Central memory CD4-positive, alpha-beta T cell (primary cell): ENCODE measurements at places on chromosomes 7 and 10.

DNA sequence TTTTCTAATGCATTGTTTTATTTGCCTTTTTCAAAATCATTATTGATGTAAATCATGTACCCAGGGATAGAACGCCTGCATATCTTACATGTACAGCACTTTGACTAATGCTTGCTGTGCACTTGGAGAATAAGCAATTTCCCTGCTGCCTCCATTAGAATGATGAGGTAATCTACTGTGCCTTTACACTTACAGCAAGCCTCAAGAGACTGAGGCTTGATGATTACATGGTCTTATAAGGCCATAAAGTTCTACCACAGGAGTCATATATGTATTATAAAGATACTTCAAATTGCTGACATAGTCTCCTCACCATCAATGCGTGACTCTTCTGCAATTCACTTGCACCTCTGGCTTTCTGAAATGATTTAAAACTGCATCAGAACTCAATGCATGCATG is 328.6 kb upstream of the HGF start:
- no peak for DNase-seq

DNA sequence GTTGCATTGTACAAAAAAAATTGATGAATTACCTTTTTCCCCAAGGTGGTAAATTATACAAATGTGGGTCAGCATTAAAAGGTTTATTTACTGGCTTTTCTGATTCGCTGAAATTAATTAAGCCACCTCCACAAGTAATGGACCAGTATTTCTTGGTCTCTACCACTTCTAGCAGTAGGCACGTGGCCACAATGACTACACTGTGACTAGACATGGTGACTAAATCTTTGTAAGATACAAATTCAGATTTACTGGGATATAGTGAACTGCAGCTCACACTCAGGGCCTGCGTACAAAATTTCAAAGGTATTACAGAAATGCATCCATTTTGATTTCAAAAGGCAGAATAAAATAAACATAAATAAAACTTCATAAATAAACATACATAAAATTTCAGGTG is 10.9 kb downstream of the HPSE2 start:
- no peak for DNase-seq

GRCh38 chr10:132411561-132412253 is 14.7 kb downstream of the PWWP2B start:
- no peak for DNase-seq

- no peak for DNase-seq
Measured at GRCh38 chr10:76631884-76632766, 1005.5 kb downstream of the KCNMA1 start.

GRCh38 chr10:72278668-72279393 is 5.1 kb downstream of the DDIT4 start:
- DNase-seq = no peak

DNA sequence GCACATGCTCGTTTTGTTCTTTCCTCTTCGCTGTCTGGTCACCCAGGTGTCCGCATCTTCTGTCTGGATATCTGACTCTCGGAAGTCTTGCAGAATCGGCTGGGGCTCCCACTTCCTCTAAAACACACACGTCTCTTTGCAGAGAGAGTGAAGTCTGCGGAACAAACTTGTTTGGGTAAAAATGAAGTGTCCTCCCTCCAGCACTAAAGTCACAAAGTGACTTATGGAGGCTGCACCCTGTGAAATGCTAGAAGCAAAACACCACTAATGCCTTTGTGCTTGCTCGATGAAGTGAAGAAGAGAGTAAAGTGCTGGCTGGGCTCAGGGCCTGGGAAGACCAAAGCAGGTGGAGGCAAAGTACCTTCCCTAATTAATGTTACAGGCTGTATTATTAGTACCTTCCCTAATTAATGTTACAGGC is 71.4 kb downstream of the FGFR2 start:
- DNase-seq = no peak

- no peak for DNase-seq
Measured at GRCh38 chr7:122643250-122643649, 55.7 kb downstream of the RNF133 start.

DNA sequence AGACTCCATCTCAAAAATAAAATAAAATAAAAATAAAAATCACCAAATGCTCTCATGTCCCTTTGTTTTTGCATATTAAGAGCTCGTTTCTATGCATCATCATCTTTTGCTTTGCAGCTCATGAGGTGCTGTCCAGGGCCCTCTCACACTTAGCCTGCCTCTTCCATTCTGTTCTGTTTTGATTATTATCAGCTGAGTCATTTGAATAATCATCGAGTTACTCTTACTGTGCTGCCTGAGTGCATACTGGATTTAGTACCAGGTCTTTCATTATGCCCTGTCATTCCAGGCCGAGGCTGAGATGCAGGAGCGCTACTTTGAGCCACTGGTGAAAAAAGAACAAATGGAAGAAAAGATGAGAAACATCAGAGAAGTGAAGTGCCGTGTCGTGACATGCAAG is 33.0 kb downstream of the UCMA start:
- no peak for DNase-seq
